ENCODE measurements at places on chromosomes 16 and 17.

- no peak for DNase-seq
Observed at GRCh38 chr17:34562387-34562786, 17.0 kb upstream of the TMEM132E start.

DNA sequence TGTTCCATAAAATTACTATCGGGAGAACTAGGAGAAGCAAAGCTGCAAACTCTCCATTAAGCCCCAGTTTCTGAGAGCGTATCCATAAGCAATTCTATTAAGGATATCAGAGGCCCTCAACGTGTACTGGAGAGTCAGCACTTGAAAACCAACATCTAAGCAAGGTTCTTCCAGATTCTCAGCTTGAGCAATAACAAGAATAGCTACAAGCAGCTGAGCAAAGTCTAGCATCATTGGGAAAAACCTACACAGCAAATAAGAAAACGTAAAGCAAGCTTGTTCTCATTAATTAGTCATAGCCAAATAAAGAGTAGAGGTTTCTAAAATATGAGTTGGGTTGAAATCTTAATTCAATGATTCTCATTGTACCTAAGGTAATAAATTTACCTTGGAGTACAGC, 26.9 kb upstream of the COX10 start:
- DNase-seq: no peak

DNA sequence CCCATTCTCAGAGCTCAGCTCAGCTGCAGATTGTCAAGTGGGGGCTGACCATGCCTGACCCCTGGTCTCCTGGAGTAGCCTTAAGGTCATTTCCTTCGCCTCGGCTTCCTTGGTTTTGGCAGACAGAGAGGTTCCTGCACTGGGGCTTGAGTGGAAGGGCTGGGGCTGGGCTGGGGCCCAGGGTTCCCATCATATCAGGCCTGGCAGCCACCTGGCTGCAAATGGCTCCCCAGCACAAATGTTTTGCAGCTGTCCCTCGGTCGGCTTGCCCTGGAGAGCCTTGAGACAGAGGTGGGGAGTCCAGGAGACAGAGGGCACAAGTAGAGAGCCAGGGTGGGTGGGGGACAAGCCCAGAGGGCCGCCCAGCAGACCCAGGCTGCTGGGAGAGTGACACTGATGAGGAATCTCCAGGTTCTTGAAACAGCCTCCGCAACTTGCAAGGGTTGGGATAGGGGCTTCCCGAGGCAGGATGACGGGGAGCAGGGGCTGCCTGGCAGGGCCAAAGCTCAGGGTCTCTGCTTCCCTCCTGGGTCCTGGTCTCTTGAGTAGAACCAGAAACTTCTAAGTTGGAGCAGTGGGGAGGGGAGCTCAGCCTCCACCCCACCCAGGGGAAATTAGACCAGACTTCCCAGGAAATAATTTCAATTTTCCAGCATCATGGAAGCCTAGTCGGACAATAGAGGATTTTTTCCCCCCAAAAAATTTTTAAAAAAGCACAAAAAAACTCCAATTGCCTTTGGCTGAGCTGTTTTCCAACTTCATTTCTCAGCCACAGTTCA, 19.3 kb downstream of the IGFBP4 start:
- DNase-seq: no peak

GRCh38 chr16:88973007-88973410, 4.0 kb downstream of the CBFA2T3 start:
- no peak for DNase-seq

- no peak for DNase-seq
Observed at GRCh38 chr16:30958175-30959079, 873 bp downstream of the SETD1A start.

- DNase-seq: no peak
Observed at GRCh38 chr17:49995055-49995738, at the start of gene DLX3. Gene DLX3 (minus strand): TSS chr17:49995224. CDS start chr17:49994998, 226 bp downstream.

DNA sequence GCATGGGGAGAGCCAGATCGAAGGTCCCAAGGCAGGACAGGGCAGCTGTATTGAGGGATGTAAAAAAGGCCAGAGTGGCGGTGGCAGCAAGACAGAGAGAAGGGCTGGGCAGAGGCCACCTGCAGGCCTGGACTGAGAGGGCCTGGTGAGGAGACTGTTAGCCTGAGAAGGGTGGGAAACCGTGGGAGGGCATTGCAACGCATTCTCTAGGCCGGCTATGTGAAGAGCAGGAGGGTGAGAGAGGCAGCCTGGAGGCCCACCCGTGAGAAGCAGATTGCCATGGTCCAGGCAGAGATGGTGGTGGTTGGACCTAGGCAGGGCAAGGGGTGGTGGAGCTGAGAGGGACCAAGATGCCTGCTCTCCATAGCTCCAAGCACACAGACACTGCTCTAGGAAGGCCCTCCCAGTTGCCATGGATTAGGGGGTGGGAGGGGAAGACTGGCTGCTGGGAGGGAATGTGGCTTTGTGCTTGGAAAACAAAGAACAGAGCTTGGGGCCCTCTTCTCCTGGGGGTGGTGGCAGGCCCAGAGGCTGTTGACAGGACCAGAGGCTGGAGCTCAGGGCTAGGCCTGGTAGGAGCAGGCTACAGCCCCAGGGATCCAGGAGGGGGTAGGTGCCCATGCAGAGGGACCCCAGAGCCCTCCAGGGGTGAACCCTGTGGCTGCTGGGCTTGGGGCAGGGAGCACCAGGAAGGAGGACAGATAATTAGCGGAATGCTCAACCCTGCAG, 12.4 kb upstream of the TCAP start:
- DNase-seq: no peak

DNA sequence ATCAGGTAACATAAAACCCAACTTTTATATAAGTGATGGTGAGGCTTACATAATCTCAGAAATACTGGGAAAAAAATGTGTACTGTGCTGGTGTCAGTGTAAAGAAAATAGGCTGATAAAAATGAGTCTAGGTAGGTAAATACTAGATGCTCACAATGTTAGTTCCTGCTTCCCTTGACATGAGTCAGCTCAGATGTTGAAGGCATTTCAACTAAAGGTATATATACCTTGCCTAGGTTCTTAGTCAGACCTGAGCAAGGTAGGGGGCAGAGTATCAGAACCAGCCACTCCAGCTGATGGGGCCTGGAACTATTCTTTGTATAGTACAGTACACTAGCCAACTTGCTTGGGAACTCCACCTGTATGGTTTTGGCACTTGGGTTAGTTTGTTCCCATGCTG, 51.0 kb upstream of the CA10 start:
- no peak for DNase-seq
